ENCODE measurements at places on chromosomes 3 and 15.
A peak's percentile ranks its signal among the peaks of the same experiment; 100 is the strongest.

DNA sequence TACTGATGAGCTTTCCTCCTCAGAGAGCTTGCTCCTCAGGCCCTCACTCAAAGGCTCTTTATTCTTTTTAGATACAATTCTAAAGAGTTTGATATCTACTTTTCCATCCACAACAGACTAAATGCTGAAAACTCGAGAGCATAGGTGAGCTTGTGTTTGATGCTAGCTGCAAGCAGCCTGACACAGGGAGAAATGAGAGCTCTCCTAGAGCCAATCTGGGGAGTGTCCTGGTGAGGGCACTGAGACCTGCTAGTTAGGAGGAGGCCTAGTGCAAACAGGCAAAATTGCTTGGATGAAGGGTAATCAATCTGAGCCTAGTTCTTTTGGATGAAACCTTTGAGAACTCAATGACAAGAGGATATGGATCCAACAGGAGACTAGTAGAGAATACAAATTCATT is 300.8 kb downstream of the ZBTB20 start:
- DNase-seq = no peak

DNA sequence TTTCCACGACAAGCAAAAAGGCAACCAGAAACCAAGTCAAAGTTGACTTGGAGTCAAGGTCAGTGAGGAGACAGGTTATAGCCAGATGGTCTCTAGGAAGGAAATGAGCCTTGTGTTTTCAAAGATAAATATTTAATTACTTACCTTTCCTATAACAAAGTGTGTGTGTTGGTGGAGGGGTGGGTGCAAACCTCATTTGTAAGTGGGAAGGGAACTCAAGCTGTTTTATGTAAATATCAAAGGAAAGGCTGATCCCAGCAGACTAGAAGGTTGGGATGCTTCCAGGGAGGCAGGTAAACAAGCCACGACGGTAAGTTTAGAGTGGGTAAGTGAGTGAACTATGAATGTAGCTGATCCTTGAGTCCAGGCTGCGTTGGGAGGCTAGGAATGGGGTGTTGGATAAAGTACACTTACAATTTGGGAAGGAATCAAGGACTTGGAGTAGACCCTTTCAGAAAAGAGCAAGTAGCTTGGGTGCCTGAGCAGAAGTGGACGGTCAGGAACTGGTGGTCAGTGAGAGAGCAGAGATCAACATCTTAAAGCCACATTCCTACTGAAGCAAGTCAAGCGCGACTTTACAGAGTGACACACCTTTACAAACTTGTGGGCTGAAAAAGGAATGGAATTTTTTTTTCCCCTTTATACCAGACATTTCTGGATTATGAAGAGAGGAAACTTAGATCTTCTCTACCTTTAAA is 82.0 kb upstream of the TBL1XR1 start:
- no peak for DNase-seq

DNA sequence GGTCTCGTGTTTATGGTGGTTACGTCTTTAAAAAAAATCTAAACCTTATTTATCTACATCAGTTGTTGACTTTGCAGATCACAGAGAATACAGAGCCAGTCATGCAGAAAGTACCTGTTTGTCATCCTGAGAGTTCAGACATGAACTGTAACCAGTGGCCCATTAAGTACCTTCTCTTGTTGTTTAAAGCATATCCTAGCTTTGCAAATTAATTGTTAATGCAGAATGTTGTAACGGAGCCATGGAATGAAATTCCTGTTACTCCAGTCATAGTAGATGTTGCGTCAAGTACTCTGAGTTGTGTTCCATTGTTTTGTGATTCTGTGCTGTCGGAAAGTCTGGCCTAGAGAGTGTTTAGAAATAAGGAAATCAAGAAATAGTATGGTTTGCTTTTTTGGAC is 205.2 kb downstream of the RBMS3 start:
- DNase-seq = no peak

- DNase-seq = no peak
Observed at GRCh38 chr15:62833646-62834045, 208.9 kb upstream of the TPM1 start.

GRCh38 chr3:180188512-180189309 is 152.0 kb upstream of the PEX5L start:
- DNase-seq = no peak

GRCh38 chr3:69490235-69490634 is 104.3 kb upstream of the FRMD4B start:
- no peak for DNase-seq

GRCh38 chr3:145721273-145721805 is 439.6 kb downstream of the PLOD2 start:
- DNase-seq = no peak

GRCh38 chr3:81741216-81741615 is 20.2 kb downstream of the GBE1 start:
- no peak for DNase-seq

DNA sequence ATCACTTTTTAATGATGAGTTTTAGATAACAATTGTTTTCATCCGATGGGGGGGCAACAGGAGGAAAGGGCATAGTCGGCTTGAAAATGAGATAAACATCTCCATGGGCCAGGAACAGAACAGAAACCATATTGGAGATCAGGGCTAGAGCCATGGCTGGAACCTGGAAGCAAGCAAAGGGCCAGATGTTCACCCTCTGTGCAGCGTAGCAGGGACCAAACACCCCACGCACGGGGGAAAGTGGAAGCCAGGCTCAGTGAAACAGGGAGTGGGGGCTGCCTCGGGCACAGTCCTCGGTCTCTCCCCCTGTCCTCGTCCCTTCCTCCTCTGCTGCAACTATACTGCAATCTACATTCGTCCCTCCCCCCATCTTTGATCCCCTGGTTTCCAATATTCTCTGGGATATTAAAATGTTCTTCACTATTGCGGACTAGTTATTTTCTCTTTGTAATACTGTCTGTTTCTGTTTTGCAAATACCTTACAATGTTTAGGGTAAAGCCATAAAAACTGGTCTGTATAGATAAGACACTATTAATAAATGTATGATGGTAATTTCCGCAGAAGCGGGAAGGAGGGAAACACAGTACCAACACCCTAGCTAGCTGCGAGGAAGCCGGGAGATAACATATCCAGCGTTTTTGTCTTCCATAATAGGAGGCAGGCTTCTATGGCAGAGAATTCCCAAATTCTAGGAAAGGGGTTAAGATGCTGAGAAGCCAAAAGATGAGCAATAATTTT is 121.5 kb downstream of the XXYLT1 start:
- no peak for DNase-seq

DNA sequence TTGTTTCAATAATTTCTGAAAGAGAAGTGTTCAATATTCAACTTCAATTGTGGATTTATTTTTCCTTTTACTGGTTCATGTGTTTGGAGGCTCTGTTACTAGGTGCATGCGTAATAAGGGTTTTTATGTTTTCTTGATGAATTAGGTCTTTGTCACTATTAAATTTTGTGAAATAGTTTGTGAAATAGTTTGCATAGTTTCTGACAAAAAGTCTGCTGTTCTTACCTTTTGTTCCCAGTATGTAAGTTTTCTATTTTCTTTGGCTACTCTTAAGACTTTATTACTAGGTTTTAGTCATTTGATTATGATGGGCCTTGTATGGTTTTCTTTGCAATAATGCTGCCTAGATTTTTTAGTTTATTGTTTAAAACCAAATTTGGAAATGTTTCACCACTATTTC is 38.0 kb downstream of the MEF2A start:
- DNase-seq = no peak

DNA sequence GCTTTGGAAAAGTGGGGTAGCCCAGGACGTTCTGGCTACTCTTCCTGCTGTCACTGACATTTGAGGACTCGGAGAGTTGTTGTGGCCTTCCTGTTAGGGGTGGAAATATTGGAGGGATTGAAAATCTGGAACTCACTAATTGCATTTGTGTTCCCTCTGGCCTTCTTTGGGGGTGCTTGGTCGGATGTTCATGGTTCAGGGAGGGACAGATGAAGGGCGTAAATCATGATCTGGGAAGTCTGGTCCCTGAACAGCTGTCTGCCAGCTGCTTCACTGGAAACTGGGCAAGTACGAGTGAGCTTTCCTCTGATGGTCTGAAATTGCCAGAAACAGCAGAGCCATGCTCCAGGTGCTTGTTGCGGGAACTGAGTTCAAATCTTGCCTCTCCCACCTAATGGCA is 327.8 kb upstream of the C2CD4B start:
- no peak for DNase-seq

DNA sequence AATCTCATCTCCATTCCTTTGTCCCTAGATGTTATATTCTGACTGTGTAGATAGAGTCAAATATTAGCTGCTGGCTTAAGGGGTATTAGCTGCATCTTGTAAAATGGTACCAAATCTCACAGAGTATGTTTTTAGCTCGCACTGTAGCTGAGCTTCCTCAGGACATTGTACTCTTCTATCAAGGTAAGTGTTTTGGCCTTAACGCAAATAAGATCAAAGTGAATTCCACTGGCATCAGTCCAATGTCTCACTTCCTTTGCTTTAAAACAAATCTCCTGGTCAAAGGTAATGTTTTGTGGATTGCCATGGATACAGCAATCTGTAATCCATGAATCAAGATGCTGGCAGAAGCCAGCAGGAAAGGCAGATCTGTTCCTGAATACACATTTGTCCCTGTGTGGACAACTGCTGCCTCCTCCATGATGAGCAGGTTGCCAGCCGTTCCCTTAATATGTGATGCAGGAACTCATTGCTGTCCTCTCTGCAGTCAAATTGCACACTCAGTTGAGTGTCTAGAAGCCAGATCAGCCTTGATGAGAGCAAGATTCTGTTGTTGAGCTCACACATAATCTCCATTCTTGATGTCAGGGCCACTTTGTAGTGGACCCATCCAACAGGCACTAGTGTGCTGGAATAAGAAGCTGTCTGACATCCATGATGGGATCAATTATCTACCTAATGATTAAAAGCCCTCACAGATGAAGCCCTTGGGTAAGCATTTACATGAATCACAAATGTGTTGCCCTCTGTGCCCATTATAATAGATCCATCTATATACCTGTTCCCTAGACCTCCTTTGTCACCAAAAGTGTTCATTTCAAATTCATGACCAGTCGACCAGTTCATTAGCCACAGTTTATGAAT is 96.6 kb upstream of the AGTR1 start:
- DNase-seq = no peak

DNA sequence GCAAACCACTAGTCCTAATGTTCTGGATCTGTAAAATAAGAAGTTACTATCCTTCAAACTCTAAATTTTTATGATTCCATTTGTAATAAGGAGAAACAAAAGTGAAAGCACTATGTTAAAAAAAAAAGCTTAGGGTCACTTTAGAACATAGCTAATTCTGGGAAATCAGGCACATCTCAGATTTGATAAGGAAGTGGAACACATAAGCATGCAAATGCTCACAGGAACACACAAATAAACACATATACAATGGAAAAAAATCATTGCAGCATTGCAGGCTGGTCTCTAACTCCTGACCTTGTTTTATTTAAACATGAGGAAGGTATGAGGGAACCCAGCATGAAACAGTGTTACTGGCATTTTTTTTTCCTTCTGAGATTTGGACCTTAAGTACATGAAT is 63.2 kb upstream of the TNFSF10 start:
- no peak for DNase-seq

DNA sequence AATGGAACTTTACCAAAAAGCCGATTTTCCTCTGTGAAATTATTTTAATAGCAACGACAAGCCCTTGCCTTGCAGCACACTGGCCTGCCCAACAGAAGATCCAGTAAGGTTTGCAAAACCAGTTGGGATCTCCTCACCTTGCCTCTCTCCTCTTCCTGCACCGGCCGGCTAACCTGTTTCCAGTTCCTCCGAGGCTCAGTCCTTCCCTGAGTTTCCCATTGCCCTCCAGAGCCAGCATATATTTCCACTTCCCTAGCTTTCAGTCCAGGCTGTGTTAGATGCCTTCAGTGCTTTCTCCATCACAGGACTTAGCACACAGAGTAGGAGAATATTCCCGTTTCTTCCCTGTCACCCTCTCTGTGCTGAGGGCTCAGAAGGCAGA is 60.3 kb downstream of the NOX5 start:
- no peak for DNase-seq

- no peak for DNase-seq
Observed at GRCh38 chr3:126381966-126382365, 12.7 kb upstream of the CFAP100 start.

GRCh38 chr15:98416222-98416855 is 232.0 kb upstream of the IGF1R start:
- DNase-seq = no peak

- peak; percentile 35 for DNase-seq
Observed at GRCh38 chr15:29270169-29270955, 740 bp upstream of the NSMCE3 start.

DNA sequence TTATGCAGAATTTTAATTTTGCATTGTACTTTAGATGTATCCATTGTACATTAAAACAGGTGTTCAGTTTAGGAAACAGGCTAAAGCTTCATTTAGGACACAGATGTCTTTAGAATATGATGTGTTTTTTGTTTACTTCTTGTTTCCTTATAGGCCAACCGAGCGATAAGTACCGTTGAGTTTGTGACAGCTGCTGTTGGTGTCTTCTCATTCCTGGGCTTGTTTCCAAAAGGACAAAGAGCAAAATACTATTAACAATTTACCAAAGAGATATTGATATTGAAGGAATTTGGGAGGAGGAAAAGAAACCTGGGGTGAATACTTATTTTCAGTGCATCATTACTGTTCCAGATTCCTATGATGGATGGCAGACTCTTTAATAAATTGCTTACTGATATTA is 29.4 kb downstream of the PLAAT1 start:
- no peak for DNase-seq

DNA sequence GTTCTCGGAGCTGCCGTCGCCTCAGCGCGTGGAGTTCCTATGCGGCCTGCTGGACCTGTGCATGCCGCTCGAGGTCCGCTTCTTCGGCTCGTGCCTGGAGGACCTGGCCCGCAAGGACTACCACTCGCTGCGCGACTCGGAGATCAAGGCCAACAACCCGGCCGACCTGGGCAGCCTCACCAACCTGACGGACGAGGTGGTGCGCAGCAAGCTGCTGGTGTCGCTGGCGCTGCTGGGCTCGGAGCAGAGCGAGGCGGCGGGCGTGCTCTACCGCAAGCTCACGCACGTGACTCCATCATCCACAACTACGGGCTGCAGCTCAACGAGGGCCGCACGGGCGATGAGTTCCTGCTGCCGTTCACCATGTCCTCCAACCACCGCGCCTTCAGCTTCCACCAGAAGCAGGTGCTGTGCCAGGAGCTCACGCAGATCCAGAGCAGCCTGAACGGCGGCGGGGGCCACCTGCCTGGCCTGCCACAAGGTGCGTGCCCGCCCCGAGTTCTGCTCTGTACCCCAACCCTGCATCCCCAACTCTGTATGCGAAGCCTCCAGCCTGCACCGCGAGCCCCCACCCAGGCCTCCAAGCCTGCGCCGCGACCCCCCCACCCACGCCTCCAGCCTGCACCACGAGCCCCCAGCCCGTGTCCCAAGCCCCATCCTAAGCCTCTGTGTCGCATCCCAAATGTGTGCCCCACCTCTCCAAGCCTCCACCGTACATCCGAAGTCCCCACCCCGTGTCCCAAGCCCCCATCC is 178.2 kb downstream of the OR4M2 start:
- no peak for DNase-seq

- no peak for DNase-seq
Observed at GRCh38 chr3:160960568-160960967, 144.6 kb downstream of the B3GALNT1 start.
